ENCODE measurements at places on chromosomes 1 and 21.

DNA sequence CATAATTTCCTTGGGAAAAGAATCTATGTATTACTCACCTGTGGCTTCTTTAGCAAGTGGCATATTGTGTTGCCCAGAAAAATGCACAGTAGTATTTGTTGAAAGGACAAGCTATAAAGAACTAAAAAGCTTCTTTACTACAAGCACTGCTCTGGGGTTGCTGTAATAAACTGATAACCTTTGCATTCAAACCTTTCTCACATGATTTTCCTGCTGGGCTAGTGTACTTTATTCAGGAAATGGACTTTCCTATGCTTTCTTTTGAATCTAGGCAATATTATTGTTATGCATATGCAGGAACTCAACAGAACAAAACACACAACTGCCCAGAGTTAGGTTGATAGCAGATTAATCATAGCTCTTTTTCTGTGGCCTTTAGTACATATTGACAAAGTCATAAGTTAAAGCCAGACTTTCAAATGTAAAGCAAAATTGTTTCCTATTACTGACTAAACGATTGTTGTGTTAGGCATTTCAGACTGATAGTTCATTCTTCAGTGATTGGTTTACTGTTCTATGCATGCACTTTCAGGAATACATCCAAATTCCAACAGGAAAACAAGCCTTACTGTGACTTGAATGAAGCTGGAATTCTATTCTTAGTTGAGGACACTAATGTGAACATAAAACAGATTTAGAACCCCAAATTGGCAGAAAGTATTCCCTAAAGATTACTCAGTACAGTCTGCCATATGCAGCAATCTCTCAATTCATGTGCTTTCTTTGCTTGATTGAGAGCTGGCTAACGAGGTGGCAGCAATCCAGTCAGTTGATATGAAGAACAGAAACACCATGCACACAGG, 564.3 kb upstream of the NEGR1 start:
- no peak for DNase-seq

DNA sequence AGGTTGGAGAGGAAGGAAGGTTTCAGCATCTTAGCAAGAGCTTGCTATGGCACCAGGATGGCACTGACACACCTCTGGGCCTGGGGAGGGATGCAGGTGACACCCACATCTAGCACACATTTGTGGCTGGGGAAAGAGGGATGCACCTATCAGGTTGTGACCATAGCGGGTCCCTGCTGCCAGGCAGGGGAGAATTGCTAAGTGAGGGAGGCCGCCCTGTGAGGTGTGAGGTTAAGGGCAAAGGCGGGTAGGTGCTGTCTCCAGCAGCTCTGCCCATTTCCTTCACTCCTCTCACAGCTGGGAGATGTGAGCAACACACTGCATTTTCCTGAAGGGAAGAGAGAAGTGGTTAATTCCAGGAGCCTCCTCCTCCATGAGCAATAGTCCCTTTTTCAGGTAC, 83.2 kb upstream of the TLR5 start:
- DNase-seq = no peak

DNA sequence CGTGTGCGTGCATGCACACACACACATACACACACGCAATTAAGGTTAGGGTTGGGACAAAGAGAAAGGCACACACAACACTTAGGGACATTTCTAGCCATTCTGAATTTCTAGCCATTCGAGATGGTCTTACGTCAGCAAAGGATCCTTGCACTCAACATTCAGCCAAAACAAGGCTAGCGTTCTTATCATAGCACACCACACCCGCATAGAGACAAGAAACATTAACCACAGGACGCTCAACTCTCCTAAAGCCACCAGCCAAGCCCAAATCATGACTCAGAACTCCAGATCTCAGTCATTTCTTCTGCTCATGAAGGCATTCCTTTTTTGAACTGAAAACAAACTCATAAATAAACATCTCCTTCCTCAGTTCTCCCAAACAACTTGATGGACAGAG, 106.8 kb downstream of the LMO4 start:
- no peak for DNase-seq

- DNase-seq = no peak
Observed at GRCh38 chr1:236716160-236716559, 29.9 kb downstream of the ACTN2 start.

DNA sequence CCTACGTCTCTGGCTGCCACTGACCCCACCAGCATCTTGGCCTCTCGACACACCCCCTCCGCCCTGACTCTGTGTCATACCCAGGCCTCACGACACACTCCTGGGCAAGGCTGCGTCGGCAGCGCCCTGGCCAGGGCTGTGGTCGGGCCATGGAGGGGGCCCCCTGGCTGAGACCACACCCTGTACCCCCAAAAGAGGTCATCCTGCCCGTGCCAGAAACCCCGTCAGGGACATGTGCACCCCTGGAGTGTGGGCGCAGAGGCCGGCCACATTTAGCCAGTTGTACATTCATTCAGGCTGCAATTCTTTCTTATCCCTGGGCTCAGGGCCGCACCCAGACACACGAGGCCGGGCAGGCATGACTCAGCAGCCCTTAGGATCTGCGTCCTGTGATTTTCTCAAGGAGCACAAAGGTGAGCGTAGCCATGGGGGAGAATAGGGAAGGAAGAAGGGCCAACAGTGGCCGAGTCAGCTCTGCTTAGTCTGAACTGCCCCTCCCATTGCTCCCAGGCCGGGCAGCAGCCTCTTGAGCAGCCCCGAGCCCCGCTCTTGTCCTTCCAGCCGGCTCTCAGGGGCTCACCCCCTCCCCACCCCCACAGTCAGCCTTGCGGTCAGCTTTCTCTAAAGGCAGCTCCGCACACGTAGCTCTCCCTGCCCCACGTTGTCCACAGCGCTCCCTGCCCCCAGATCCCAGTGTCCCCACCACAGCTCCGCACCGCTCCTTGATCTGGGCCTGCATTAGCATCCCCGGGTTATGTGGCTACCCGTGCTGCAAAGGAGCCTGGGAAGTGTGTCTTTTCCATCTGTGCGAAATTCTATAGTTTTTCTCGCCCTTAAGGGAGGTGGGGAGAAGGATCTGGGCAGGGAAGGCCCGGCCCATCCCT, 7.9 kb downstream of the CSTB start:
- DNase-seq = no peak

GRCh38 chr1:203056012-203056411, 29.7 kb downstream of the PPFIA4 start:
- DNase-seq = no peak

GRCh38 chr1:229836324-229836723, 210.3 kb downstream of the URB2 start:
- no peak for DNase-seq

- DNase-seq = no peak
Observed at GRCh38 chr1:109304226-109304920, 2.4 kb downstream of the MYBPHL start.

GRCh38 chr1:47679301-47679791, 241.5 kb downstream of the FOXD2 start:
- DNase-seq = no peak
